T-helper 2 cell (primary cell): ENCODE measurements at places on chromosomes 3 and 15.

DNA sequence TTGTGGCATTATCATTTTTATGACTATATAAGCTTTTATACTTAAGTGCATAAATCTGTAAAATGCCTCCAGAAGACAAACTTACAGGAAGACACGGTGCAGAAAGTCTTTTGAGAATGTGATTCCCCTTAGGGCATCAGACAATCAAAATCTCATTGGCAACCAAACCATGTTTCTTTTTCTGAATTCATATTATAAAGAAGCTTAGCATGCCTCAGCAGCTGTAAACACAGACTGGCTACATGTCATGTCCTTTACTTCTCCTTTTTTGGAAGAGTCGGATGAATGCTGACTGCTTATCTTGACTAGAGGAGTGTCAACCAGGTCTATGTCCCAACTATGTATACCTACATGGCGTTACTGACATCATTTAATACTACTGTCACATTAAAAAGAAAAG is 150.1 kb downstream of the PLD1 start:
- DNase-seq, result no peak

DNA sequence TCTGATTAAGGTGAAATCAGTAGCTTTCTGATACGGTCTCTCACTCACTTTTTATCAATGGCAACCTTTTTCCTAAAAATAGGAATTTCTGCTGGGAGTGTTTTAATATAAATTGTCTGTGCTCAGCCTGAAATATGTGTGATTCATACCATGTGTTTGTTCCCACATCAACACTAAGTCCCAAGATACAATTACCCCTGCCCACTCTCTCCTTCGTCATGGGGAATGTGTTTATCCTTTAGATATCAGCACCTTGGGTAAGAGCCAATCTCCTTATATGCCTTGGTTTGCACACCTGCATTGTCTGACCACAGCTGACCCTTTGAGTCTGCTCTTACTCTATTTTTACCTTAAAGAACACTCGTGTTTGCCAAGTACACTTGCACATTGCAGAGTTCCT is 356.4 kb downstream of the LPP start:
- no peak for DNase-seq

- DNase-seq, result no peak
Measured at GRCh38 chr15:101773496-101774100, 29.7 kb upstream of the OR4F6 start.

- DNase-seq, result no peak
Measured at GRCh38 chr3:109927161-109927560, 589.8 kb upstream of the DPPA4 start.

DNA sequence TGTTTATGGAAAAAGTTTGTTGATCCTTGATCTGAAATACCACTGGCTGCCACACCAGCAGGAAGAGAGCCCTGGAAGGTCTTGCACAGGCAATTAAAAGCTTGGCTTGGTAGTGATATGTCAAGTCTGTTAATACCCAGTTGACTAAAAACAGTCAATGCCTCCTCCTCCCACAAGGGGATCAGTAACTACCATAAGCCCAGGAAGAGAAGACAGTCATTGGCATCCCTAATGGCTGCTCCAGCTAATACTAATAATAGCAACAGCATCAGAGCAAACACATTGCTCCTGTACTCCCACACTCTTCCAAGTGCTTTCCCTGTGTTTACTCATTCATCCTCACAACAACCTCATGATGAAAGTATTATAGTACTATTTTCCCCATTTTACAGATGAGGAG is 528.6 kb downstream of the TAFA4 start:
- DNase-seq, result no peak

- DNase-seq, result no peak
Measured at GRCh38 chr15:81531109-81531592, 157.1 kb upstream of the TMC3 start.

DNA sequence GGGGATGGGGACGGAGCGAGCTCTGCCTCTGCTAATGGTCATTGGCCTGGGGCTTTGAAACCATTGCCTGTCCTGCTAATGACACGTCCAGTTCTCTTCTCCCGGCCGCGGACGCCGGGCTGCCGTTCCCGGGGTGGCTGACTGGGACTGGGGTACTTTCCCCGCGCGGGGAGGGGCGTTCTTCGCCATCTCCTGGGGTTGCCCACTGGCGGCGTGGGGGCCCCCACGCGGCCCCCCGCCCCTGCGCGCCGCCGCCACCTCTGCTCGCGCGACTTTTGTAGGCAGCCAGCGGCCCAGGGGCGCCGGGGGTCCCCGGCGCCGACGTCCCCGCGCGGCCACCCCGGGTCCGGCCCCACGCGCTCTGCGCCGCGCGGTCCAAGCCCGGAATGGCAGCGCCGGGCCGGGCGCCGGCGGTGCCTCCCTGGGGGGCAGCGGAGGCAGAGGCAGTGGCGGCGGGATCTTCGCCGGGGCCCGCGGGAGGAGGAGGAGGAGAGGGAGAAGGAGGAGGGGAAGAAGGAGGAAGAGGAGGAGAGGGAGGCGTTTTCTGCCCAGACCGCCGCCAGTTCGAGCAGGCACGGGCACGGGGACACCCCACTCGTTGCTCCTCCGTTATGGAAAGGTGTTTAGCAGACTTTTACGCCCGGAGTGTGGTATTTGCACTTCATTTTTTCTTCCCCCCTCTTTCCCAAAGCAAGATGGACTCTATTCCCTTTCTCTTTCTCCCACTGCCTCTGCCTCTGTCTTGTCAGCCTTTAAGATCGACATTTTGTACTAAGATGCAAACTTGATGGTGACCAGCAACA is 2.3 kb downstream of the BBX start:
- peak; percentile 10 for DNase-seq

DNA sequence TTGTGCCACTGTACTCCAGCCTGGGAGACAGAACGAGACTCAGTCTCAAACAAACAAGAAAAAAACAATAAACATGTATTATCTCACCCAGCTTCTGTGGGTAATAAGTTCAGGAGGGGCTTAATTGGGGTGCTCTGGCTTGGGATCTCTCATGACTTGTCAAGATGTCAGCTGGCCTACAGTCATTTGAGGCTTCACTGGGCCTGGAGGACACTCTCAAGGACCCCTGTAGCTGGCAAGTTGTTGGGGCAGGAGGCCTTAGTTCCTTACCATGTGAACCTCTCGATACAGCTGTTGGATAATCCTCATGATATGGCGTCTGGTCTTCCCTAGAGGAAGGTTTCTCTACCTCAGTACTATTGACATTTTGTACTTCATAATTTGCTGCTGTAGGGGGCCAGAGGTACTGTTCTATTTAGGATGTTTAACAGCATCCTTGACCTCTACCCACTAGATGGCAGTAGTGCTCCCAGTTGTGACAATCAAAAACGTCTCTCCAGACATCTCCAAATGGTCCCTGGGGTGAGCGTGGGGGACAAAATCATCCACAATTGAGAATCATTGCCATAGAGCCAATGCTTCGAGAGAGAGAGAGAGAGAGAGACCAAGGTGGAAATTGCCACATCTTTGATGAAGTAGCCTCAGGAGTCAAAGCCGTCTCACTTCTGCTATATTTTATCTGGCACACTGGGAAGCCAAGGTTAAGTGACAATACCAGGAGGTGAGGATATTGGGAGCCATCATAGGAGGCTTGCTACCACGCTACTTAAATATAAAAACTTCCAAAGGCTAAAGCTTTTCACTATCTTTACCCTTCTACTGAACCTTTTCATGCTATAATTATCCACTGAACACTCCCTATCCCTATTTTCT is 23.9 kb upstream of the SLTM start:
- DNase-seq, result peak; percentile 46

GRCh38 chr15:89187301-89187985 is 33.9 kb downstream of the RLBP1 start:
- no peak for DNase-seq

- DNase-seq, result no peak
Measured at GRCh38 chr3:135930255-135930654, 35.3 kb upstream of the PPP2R3A start.

DNA sequence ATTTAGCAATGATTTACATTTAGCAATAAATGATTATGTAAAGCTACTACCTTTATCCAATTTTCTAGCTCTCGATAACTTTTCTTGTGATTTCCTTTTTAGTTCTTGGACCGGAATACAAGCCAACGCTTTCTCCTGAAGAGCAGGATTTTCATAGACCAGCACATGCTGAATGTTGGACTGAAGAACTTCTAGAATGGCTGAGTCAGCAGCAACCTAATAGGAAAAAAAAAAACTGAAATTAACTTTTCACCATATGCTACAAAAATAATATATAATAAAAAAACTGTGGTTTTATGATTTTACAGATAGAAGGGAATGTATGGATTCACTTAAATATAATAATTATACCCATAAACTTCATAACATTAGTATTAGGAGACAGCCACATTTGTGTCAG is 32.2 kb downstream of the NGLY1 start:
- DNase-seq, result no peak

DNA sequence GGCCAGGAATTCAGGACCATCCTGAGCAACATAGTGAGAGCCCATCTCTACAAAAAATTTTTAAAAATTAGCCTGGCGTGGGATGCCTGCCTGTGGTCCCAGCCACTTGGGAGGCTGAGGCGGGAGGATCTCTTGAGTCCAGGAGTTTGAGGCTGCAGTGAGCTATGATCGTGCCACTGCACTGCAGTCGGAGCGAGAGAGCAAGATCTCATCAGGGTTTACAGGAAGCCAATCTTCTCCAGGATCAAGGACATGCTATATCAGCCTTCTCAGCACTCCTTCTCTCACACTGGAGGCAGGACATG is 451 bp upstream of the STOML1 start:
- DNase-seq, result no peak

DNA sequence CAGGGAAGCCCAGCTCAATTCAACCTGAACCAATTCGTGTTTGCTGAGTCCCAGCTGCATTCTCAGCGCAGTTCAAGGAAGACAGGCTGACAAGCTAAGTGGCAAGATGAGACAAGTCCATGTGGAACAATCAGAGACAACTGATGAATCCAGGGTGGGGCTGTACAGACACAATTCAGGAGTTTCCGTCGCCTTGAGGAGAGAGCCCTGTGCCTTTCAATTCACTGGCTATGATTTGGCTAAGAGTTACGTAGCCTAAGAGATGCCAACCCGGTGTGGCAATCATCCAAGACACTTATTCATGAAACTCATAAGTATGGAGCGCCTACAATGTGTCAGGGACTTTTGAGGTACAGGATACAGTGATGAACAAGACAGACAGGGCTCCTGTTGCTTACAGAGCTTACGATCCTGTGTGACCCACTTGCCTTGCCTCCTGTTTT is 15.5 kb upstream of the ZBED2 start:
- DNase-seq, result no peak

DNA sequence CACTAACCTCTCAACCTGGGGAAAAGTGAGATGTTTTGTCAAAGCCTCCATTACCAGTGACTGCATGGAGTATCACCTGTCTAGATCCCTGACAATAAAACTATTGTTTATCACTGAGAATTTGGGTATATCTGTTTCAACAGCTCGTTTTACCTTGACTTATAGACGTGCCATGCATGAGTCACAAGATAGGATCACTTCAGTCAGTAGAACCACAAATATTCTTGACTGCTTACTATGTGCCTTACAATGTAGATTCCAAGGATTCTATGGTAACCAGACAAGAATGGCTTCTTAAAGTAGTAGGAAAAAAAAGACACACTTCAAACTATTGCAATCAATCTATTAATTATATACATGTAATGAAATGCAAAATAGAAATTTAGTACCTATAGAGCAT is 55.7 kb upstream of the GRM7 start:
- no peak for DNase-seq

GRCh38 chr15:66308531-66308930 is 15.2 kb downstream of the DIS3L start:
- DNase-seq, result no peak

GRCh38 chr3:139122221-139122581 is 77.5 kb upstream of the PRR23C start:
- DNase-seq, result no peak

- no peak for DNase-seq
Measured at GRCh38 chr3:178735032-178735674, 198.9 kb downstream of the KCNMB2 start.

DNA sequence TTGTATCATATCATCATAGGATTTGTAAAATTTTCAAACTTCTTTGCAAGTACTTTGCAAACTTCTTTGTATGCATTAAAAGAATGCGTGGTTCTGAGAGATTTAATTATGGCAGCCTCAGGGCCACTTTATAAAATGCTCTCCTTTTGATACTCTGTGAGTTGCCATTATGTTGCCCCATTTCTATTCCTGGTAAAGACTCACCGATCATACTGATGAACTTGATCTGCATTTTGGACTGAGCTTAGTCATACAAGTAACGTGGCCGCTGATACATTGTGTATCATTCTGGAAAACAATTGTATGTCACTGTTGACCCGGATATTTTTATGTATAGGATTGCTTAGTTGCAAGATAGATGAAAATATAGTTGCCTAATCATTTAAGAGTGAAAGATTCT is 38.8 kb downstream of the AKAP13 start:
- no peak for DNase-seq

DNA sequence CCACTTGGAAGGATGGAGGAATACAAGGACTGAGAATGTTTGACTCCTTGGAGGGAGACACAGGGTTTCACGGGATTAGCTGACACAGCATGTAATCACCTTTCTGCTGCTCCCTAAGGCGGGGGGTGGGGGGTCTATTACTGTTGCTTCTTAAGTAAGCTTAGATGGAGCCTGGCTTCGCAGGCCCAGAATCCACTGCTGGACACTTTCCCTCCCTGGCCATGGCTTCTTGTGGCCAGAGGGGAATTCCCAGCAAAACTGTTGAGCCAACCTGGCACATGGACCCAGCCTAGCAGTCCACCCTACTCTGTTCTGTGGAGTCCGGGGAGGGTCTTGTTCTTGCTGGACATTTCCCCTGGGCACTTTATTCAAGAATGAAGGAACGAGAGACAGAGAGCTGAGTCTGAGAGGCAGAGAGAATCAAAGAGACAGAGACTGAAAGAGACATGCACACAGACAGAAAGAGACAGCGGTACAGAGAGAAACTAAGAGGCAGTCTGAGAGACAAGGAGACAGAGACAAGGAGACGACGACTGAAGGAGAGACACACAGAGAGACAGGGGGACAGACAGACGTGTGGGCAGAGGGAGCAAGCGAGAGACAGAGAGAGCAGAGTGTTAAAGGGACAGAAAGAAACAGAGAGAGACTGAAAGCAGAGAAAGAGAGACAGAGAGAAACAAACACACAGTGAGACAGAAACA is 55.6 kb upstream of the DLG1 start:
- DNase-seq, result no peak

DNA sequence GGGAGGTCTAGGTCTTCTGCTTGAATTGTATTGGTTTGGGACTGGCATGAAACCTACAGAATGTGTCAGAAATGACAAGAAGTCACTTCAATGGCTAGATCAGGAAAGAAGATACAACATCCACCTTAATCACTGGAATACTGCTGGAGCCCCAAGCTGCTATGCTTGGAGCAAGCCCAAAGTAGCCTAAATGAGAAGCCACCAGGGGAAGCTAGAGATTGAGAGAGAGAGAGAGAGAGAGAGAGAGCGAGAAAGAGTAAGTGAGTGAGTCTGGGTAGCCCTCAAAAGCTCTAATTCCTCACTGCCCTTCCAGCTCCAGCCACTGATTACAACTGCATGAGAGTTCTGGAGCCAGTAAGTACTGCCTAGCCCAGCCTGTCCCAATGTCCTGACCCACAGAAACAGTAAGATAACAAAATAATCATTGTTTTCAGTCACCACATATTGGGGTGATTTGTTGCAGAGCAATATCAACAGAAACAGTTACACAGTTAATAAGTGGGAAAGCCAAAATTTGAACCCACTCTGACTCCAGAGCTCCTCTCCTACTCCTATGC is 529.2 kb upstream of the GOLIM4 start:
- no peak for DNase-seq
